ENCODE measurements at places on chromosomes 2 and 18. TPM values are rescaled to one million over a fixed set of nuclear protein-coding genes. Genes with fewer than 3 reads are reported as not detected.

GRCh38 chr2:120303177-120303576 is 42.8 kb upstream of the INHBB start:
- no peak overlapping the region for H3K4me3 ChIP-seq
- H3K4me1 ChIP-seq = peaks cover 3% of the 10 kb centered on the region
- no peak for DNase-seq
- H3K27ac ChIP-seq = no peak overlapping the region
- no peaks in the 10 kb centered on the region for H3K36me3 ChIP-seq

DNA sequence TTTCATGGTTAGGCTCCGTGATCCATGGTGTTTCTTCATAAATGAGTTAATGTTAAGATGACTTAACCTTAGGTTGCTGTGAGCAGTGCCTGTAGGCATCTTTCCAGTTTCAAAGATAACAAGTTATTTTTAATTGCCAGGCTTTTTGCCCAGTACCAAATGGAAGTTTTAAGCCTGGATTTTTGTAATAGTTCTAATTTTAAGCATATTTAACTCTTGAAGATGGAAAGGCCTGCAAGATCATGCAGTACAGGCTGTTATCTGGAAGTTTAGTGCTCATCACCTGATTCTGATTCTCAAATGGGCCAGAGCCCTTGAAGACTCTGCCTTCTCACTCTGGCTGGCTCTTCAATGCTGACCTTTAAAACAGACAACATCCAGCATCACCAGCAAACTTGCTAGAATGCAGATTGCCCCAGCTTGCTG is 141.3 kb downstream of the NCK2 start:
- peaks cover 4% of the 10 kb centered on the region for H3K36me3 ChIP-seq
- no peak overlapping the region for H3K4me3 ChIP-seq
- no peak overlapping the region for H3K27ac ChIP-seq
- DNase-seq = no peak

CREG2 gene
- total RNA-seq = 0.28 TPM

DNA sequence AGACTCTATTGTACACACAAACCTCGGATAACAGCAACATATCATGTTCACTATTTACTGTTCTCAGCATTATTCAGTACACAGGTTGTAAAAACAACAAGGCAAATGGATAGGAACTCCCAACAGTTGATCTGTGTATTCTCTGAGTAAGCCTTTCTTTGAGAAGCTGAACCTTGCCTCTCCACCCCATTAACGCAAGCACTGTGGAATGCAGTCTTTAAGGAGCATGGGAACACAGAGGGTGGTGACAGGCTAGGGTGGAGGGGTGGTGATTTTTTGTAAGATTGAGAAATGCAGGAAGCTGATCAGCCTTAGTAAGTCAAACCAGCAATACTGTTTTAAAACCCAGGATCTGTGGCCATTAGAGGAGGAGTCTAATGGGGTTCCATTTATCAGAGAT is 19.6 kb upstream of the SERPINB11 start:
- no peak for DNase-seq
- no peaks in the 10 kb centered on the region for H3K36me3 ChIP-seq
- H3K27me3 ChIP-seq = no peaks in the 10 kb centered on the region
- H3K27ac ChIP-seq = no peak overlapping the region
- no peak overlapping the region for H3K4me3 ChIP-seq
- H3K4me1 ChIP-seq = no peaks in the 10 kb centered on the region

- no peak overlapping the region for H3K4me3 ChIP-seq
- no peaks in the 10 kb centered on the region for H3K4me1 ChIP-seq
- no peak overlapping the region for H3K27ac ChIP-seq
These were observed 96.7 kb upstream of the COPS8 start for GRCh38 chr2:236988690-236989624.

- H3K36me3 ChIP-seq = no peaks in the 10 kb centered on the region
- no peaks in the 10 kb centered on the region for H3K27me3 ChIP-seq
- H3K27ac ChIP-seq = no peak overlapping the region
- no peaks in the 10 kb centered on the region for H3K4me1 ChIP-seq
- DNase-seq = no peak
- H3K4me3 ChIP-seq = no peak overlapping the region
These were observed 19.5 kb downstream of the MYO1B start for GRCh38 chr2:191264647-191265081.

DNA sequence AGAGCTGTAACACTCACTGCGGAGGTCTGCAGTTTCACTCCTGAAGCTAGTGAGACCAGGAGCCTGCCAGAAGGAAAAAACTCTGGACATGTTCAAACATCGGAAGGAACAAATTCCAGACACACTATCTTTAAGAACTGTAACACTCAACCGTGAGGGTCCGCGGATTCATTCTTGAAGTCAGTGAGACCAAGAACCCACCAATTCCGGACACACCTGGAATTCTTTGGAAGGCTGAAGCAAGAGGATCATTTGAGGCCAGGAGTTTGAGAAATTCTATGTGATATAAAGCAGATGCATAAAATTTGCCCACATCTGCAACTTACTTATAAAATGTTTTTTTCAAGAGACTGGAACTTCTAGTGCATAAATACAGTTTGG is 43.5 kb upstream of the ITSN2 start:
- no peak overlapping the region for H3K4me3 ChIP-seq
- H3K36me3 ChIP-seq = no peaks in the 10 kb centered on the region
- no peak for DNase-seq
- no peaks in the 10 kb centered on the region for H3K27me3 ChIP-seq

DNA sequence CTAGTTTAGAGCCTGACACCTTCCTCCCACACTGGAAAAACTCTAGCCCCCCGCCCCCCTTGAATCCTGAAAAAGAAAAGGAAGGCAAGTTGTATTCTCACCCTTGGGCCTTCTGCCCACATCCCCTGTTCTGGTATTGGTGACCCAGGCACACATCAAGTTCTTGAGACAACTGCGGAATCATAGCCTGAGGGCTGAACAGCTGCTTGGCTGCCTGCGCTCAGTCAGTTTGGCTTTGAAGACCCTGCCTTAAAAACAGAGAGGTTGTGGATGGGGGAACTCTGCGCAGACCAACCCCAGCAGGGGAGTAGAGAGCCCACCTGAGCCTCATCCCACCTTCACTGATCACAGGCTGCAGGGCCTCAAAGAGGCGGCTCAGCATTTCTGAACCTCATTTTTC is 229.2 kb downstream of the ANAPC1 start:
- no peaks in the 10 kb centered on the region for H3K27me3 ChIP-seq
- no peaks in the 10 kb centered on the region for H3K36me3 ChIP-seq
- no peak overlapping the region for H3K4me3 ChIP-seq
- H3K27ac ChIP-seq = no peak overlapping the region
- H3K4me1 ChIP-seq = no peaks in the 10 kb centered on the region

- H3K27me3 ChIP-seq = no peaks in the 10 kb centered on the region
- H3K36me3 ChIP-seq = no peaks in the 10 kb centered on the region
- no peak overlapping the region for H3K4me3 ChIP-seq
These were observed 202.8 kb upstream of the TWIST2 start for GRCh38 chr2:238645095-238645494.

Measured in naive thymus-derived CD4-positive, alpha-beta T cell (primary cell).